Tibial nerve (tissue), 4 donors: ENCODE measurements at places on chromosomes 6 and 20.

GRCh38 chr6:111416529-111416928 is 66.5 kb downstream of the REV3L start:
- H3K36me3 ChIP-seq = peaks cover 13% of the 10 kb centered on the region
- no peak for DNase-seq
- no peaks in the 10 kb centered on the region for H3K4me1 ChIP-seq
- no peak overlapping the region for H3K4me3 ChIP-seq

DNA sequence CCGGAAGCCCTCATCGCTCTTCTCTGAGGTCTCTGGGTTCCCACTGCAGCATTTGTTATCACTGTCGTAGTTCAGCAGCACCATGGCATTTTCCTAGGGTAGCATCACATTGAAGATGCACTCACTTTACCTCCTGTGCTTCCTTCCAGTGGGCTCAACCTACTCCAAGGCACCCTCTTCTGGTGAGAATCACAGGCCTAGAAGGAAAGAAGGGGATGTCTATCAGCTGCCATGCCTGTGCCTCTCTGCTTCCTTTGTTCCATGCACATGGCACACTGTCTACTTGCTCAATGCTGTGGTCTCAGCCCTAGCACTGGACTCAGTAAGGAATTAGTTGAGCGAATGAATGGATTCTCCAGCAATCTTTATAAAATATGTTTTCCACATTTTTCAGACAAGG is 22.6 kb downstream of the CST4 start:
- H3K4me3 ChIP-seq = no peak overlapping the region
- no peak for DNase-seq
- H3K4me1 ChIP-seq = no peaks in the 10 kb centered on the region
- no peaks in the 10 kb centered on the region for H3K27me3 ChIP-seq

GRCh38 chr20:20010639-20011500 is 6.3 kb upstream of the NAA20 start:
- DNase-seq = no peak

DNA sequence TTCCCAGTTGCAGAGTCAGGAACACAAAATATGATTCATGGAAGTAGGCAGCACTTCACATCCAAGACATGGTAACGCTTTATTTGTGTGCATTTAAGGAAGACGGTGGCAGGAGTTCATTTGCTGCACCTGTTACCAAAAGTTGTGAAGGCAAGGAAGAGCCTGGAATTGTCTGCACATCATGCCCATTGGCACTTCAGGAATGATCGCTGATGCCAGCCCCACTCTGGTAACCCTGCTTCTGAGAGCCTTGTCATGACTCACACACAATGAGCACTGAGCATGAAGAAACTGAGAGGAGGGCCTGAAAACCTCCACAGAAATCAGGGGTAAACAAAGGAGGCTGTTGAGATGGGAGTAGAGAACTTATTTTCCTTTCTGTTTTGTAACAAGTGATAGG is 181.1 kb downstream of the RPS12 start:
- H3K4me1 ChIP-seq = no peaks in the 10 kb centered on the region
- H3K27ac ChIP-seq = no peak overlapping the region
- no peaks in the 10 kb centered on the region for H3K36me3 ChIP-seq
- no peak for DNase-seq
- no peaks in the 10 kb centered on the region for H3K27me3 ChIP-seq

GRCh38 chr6:101711518-101711917 is 318.0 kb downstream of the GRIK2 start:
- no peaks in the 10 kb centered on the region for H3K27me3 ChIP-seq
- DNase-seq = no peak
- no peak overlapping the region for H3K27ac ChIP-seq
- H3K4me1 ChIP-seq = no peaks in the 10 kb centered on the region

- H3K27me3 ChIP-seq = no peaks in the 10 kb centered on the region
- peak overlapping the region; percentile 78 for H3K27ac ChIP-seq
- DNase-seq = no peak
- H3K4me3 ChIP-seq = no peak overlapping the region
Observed at GRCh38 chr20:47124181-47124717, 229.6 kb downstream of the EYA2 start.
